ENCODE measurements at places on chromosomes 5 and 9. TPM values are rescaled to one million over a fixed set of nuclear protein-coding genes. Genes with fewer than 3 reads are reported as not detected.

DNA sequence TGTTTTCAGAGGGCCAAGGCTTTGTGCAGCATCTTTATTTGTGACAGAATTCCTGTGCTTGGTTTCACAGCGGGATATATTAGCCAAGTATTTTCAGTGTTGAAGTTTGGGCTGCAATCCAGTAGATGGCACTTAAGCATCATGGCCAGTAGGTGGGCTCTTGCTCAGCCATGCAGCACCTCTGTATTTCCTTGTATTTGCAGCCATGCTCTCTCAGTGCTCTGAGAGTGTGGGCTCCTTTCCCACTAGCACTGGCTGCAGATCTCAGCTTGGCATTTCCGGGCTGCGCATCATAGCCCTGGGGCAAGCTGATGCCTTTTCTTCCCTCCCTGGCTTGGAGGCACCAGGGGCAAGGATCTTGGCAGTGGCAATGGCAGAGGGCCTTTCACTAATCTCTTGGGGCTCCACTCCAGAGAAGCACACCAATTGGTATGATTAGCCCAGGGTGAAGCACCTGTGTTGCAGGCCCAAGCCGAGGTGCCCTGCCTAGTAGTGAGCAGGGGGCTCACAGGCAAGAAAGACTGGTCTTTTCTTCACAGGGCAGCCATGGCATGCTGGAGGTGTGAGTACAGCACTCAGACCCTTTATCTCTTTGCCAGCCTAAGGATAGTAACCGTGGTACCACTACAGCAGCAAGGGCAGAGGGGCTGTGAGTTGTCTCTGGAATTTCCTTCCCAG lies 48.3 kb downstream of the SLCO6A1 start:
- no peak for DNase-seq

DNA sequence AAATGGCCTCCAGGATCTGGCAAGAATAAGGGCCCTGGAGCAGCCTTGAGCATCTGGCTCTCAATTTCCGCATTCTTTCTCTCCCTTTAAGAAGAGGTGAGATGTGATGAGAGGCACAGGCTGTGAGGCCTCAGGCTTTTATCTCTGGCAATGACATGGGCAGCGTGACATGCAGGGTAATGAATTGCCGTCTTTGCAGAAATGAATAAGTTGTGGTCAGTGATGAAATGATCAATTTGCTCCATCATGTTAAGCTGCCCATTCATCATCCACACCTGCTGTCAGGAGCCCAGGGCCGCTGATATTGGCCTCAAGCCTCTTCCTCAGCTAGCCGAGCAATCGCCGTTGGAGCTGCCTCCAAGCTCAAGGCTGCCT lies 265.3 kb downstream of the TRIM32 start:
- no peak for DNase-seq

FOXE1 gene
- total RNA-seq = not detected

ARHGEF39 gene
- total RNA-seq = 4.9 TPM

- no peak for DNase-seq
These were observed 113.1 kb downstream of the KDM4C start for GRCh38 chr9:6870650-6871477.

All from transverse colon (tissue), 4 donors.